Naive thymus-derived CD8-positive, alpha-beta T cell (primary cell): ENCODE measurements at places on chromosomes 3 and 15.

DNA sequence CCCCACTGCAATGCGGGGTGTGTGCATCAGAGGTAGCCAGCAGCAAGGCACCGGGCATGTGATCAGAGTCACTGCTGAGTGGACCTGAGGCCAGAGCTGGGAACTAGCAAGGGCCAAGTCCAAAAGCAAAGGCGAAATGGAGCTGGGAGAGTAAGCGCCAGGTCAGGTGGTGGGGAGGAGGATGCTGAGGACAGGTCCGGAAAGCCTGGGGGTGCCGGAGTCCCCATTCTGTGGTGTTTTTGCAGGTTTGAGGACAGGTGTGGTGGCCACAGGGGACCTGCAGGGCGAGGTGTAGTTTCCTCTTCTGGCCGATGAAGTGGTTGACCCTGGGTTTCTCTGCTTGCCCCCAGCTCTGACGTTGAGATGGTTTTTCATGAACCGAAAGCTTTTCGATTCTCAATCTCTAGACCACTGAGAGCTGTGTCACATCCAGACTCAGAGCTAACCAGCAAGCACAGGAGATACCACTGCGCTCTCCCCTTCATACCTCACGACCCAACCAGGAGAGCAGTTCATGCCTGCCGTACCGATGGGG, 35.0 kb upstream of the HES1 start:
- DNase-seq = no peak

DNA sequence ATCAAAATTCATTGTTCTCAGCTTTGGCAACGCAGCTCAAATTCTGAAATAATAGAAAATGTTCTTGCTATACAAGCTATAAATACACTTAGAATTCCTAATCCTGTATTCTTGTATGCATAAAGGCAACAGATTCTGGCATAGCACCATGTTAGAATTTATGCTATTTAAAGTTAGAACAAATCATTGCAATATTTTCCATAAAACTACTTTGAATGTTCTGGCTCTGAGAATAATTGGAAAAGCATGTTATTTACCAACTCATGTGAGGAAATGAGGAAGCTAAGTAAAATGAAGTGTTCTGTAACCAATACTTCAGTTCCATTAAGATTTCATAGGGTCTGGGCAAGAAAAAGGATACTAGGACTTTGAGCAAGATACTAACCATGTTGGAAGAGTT, 888.9 kb downstream of the SQOR start:
- DNase-seq = no peak

DNA sequence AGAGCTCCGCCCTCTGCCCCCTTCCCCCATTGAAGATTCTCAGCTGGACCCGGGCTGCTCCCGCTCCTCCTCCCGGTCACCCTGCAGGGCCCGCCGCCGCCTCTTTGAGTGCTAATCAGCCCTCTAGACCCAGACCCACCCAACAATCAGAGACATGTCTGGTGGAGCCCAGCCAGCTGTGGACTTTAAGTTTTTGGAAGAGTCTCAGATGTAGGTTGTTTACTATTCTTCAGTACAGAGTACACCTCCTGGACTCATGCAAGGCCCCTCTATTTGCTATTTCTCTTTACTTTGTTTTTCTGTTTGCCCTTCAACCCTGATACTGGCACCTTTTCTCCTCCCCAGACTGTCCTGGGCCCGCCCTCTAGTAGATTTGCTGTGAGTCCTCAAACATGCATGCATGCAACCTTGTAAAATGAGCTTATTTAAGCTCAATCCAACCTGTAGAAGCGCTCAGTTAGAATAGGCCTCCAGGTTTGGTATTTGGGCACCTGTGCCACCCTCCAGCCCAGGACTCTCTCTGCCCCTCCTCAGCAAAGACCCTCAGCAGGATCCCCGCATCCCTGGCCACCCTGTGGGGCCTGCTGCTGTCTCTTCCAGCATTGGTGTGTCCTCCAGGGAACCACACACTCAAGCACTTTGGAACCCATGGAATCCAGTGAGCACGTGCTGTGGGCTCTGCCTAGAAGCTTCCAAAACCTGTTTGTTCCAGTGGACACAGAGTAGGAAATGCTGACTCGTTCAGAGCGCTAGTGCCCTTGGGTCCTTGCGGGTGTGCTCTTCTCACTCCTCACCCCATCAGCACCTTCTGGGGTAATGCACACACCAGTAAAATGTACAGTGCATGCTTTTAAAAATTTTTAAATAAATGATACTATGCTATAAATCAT, 4.6 kb downstream of the PRR23E start:
- DNase-seq = no peak

- no peak for DNase-seq
Measured at GRCh38 chr15:70765504-70766281, 2.3 kb upstream of the UACA start.

DNA sequence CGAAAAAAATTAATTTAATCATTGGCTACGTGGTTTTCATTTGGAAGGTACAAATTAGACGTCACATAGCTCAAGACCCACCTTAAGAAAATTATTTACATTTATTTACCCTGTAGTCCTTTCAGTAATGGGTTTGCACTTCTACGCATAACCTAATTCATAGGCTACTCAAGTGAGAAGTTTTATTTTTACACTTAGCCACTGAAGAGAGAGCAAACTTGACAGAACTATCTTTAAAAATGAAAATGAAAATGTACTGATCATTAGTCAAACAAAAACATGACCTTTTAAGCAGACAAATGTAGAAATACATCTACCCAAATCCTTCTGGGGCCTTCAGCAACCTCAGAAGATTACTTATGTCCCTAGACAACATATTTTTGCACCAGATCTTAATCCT, 269.4 kb upstream of the TTC14 start:
- DNase-seq = no peak

DNA sequence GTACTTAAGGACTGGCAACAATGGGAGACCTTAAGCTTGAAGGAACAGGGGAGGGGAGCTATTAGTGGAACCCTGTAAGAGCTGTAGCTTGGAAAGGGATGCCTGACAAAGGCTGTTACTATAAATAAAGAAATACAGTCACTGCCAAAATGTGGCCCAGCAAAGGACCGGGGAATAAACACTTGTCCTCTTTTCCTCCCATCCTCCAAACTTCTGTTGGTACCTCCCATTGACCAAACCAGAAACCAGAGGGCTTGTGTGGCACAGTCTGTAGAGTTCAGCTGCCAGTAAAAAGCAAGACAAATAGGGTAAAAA, 25.1 kb upstream of the TCF12 start:
- no peak for DNase-seq

- DNase-seq = no peak
Measured at GRCh38 chr3:171736556-171736955, 73.7 kb downstream of the PLD1 start.

GRCh38 chr15:74320352-74321247, 46.8 kb downstream of the CYP11A1 start:
- DNase-seq = peak; percentile 73

DNA sequence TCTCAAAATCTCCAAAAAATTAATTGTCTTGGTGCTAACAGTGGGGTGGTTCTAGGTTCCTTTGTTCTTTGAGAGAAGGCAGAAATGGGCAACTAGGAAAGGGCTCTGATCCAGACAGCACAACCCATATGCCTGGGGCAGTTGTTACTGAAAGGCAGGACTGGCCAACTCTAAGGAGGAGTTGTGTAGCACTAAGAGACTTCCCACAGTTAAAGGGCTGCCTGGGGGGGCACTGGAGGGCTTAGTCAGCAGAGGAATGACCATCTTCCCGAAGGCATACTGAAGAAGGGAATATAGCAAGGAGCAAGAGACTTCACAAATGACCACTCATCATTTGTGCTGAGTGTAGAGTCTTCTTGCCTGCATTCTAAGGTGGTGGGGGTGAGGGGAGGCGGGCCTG, 15.8 kb downstream of the ILDR1 start:
- DNase-seq = no peak

DNA sequence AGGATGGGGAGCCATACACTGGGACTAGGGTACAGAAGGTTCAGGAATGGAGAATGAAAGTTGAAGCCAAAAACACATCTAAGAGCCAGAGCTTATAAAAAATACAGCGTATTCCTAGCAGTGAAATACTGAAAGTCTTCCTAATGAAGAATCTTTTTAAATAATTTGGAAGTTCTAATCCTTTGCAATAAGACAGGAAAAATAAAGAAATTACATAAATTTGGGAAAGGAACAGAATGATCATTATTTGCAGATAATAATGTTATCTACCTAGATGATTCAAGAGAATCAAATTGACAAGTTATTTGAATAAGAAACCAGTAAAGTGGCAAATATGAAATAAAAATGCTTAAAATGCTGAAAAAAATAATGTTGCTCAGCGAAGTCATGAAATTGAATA, 32.3 kb upstream of the NR2F2 start:
- no peak for DNase-seq
